HCT116 (cell line): ENCODE measurements at places on chromosomes 7 and 10. TPM values are rescaled to one million over a fixed set of nuclear protein-coding genes. Genes with fewer than 3 reads are reported as not detected.

GRCh38 chr10:91590142-91590903 lies 42.5 kb downstream of the PPP1R3C start:
- no peaks in the 10 kb centered on the region for H3K36me3 ChIP-seq
- DNase-seq, result no peak
- no peak overlapping the region for H3K27ac ChIP-seq
- no peak overlapping the region for H3K4me3 ChIP-seq

- peaks cover 3% of the 10 kb centered on the region; the same call in 1 of the 2 replicates for H3K27me3 ChIP-seq
- no peak for DNase-seq
- no peak overlapping the region for H3K27ac ChIP-seq
- no peaks in the 10 kb centered on the region for H3K36me3 ChIP-seq
- H3K4me3 ChIP-seq, result no peak overlapping the region
- H3K4me1 ChIP-seq, result no peaks in the 10 kb centered on the region
These were observed 460.6 kb downstream of the CCSER2 start for GRCh38 chr10:84789026-84789425.

DNA sequence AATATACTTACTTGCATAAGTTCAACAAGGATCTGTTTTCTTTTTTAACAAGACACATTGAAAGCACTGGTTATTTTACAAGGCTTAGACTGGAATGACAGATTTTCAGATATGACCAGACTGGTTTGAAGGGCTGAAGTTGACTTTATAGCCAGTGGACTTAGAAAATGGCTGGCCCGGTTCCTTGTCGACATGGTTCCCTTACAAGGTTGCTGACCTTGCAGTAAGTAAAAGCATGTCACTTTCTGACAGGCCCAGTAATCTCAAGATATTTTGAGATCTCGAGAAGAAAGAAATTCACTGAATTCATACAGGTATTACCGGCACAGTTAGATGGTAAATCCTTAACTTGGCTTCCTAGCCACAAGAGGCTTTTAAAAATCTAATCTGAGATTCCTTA lies 136.5 kb downstream of the COBL start:
- H3K27ac ChIP-seq, result no peak overlapping the region
- H3K4me3 ChIP-seq, result no peak overlapping the region
- H3K36me3 ChIP-seq, result no peaks in the 10 kb centered on the region
- no peaks in the 10 kb centered on the region for H3K4me1 ChIP-seq
- no peaks in the 10 kb centered on the region for H3K27me3 ChIP-seq
- DNase-seq, result no peak

DNA sequence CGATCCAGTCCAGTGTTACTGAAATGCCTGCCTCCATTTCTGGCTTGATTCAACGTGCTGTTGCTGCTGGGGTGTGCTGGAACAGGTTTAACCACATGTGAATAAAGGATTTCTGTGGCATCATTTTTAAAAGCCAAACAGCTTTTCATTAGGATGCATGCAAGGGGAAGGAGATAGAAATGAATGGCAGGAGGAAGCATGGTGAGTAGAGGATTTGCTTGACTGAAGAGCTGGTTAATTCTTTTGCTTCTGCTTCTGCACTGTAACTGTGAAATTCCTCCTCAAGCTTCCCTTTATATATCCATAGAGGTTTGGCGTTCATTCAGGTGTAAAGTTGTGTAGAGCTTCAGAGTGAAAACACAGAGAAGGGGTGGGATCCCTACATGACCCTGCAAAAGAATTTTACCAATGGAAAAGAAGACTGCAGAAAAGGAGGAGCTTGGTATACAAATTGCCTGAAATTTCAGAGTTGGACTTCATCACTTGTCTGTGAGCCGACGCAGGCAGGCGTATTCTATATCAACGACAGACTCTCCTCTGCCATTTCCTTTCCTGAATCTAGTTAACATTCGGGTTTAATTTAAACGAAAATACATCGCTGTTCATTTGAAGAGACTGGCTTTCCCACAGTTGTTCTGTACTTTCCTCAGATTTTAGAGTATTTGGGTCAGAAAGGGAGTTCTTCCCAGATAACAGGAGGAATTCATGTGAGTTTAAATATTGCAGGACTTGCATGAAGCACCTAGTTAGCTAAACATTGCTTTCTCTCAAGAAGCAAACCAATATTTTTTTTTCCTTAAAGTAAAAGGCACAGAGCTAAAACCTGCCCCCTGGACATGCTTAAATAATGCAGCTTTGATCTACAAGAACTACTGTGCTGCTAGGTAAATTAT lies at the start of gene SOSTDC1:
Gene SOSTDC1, minus strand, starts transcription at position 270 of the 893 bp plus-strand sequence. Its CDS starts 70 bp downstream, at position 200.
- H3K4me1 ChIP-seq, result no peaks in the 10 kb centered on the region
- no peak within 1 kb of the TSS for H3K4me3 ChIP-seq
- no peaks in the 10 kb centered on the region for H3K27me3 ChIP-seq

DNA sequence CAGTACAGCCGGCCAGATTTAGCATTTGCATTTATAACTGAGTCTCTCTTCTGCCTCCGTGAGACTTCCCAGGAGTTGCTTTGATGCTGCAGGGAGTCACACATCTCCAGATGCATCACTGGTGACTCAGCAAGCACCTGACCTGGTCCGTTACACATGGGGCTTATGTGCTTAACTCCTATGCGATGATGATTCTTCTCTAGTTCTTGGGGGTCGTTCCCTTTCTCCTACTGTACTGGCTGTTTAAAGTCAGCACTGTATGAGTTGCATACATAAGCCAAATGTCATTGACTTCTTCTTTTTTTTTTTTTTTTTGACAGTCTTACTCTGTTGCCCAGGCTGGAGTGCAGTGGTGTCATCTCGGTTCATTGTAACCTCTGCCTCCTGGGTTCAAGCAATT lies 13.0 kb upstream of the AKR1E2 start:
- H3K27me3 ChIP-seq, result no peaks in the 10 kb centered on the region
- H3K4me3 ChIP-seq, result no peak overlapping the region
- peak; percentile 36 for DNase-seq

KCNIP2 gene
- total RNA-seq, result 8.5 TPM

DNA sequence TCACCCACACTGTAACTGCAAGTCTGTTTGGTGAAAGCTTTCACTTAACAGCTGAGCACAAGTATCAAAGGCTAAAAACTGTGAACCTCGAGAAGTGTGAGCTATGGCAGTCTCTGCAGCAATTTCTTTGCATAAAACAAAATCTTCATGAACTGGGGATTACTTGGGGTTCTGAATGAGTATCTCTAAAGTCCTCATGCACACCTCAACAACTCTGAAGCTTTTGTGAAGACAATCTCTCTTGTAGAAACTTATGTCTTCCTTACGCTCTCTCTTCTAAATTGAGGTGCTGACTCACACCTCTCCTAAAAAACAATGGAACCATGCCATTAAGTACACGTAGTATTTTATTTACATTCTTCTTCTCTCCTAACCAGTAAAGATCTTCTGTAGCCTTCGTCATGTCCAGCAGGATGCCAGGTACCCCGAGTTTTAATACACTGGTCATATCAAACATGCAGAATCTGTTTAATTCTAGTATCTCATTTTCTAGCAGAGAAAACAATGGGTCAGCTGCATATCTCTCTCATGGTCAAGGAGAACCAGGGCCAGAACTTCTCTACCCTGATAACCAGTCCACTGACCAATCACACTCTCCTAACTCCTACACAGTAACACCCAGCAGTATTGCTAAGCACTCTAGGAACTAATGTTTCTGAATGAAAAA lies 76.9 kb downstream of the UBE2H start:
- H3K4me1 ChIP-seq, result peaks cover 50% of the 10 kb centered on the region
- no peak overlapping the region for H3K4me3 ChIP-seq
- H3K36me3 ChIP-seq, result peaks cover 5% of the 10 kb centered on the region; the same call in 1 of the 2 replicates
- no peak for DNase-seq
- H3K27me3 ChIP-seq, result no peaks in the 10 kb centered on the region
- peak overlapping the region; percentile 71; the same call in 1 of the 2 replicates for H3K27ac ChIP-seq

CPN1 gene
- total RNA-seq, result 0.12 TPM
